ENCODE measurements at places on chromosomes 2 and 18. TPM values are rescaled to one million over a fixed set of nuclear protein-coding genes. Genes with fewer than 3 reads are reported as not detected.

GRCh38 chr2:207494137-207494536, 35.6 kb upstream of the CREB1 start:
- no peak for DNase-seq

DNA sequence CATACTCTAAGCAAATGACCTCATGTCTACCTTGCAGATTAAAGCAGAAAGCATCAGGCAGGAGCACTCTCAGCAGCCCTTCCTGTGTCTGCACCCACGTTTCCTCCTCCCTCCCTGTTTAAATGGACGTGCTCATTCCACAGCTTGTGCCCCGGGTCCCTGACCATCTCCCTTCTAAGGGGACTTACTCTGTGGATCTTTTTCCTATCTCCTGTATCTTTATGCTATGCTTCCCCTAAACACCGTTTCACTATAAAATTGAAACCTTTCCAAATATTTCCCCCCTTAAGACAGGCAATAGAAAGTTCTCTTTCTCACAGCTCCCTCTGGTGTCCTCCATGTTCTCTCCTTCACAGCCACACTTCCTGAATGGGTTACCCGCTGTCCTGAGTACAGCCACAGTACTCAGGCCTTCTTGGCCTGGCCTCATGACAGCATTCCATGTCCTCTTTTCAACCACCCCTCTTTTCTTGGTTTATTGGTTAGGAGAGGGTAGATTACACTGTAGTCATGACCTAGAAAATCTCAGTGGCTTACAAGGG, 41.1 kb downstream of the TMEM185B start:
- no peak for DNase-seq

DNA sequence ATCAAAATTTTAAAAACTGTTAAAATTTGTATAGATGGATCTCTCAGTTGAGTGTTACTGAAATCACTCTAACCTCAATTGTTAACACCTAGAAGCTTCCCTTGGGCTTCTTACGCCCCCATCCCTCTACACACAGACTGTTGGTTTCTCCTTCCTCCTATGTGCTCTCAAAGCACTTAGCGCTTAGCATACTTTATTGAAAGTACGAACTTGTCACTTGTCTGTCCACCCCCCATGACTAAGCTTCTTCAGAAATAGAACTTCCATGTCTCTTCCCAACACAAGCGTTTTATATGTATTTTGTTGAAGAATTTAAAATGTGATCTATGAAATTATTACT, 441 bp downstream of the MPHOSPH10 start:
- no peak for DNase-seq

GRCh38 chr2:215419769-215420470, 15.9 kb downstream of the FN1 start:
- DNase-seq = no peak

DNA sequence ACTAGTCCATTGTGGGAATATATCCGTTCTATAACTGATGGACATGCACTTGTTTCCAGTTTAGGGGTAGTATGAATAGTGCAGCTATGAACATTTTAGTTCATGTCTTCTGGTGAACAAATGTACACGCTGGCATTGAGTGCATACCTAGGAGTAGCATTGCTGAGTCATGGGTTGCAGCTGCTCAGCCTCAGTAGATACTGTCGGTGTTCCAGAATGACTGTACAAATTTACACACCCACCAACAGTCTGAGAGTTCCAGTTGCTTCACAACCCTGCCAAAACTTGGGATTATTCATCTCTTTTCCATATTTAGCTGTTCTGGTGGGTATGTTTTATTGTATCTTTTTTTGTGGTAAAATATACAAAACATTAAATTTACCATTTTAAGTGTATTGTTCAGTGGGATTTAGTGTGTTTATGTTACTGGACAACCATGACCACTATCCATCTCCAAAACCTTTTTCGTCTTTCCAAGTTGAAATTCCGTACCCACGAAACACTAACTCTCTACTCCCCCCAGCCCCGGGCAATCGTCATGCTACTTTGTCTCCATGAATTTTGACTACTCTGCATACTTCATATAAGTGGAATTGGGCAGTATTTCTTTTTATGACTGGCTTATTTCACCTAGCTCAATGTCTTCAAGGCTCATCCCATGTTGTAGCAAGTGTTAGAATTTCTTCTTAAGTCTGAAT, 281.0 kb downstream of the PRKCE start:
- no peak for DNase-seq

- DNase-seq = no peak
These were observed 363.4 kb upstream of the SOX11 start for GRCh38 chr2:5328826-5329225.

- DNase-seq = no peak
These were observed 19.3 kb downstream of the CTAGE1 start for GRCh38 chr18:22398464-22398863.

DNA sequence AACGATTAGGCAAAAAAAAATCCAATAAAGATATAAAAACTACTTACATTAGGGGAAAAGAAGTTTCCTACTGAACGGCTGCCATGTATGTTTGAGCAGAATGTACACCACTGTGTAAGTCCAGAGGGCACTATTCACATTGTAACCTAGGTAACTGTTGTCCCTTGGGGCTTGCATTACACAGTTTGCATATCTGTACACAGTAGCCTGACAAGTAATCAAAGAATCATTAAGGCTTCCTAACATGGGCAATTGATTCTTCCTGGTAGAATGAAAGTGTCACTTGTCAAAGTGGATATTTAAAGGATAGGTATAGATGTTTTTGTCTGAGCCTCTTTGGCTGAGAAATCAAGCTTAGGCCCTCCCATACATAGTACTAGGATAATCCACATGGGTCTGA, 39.1 kb downstream of the PLEK start:
- DNase-seq = no peak

DNA sequence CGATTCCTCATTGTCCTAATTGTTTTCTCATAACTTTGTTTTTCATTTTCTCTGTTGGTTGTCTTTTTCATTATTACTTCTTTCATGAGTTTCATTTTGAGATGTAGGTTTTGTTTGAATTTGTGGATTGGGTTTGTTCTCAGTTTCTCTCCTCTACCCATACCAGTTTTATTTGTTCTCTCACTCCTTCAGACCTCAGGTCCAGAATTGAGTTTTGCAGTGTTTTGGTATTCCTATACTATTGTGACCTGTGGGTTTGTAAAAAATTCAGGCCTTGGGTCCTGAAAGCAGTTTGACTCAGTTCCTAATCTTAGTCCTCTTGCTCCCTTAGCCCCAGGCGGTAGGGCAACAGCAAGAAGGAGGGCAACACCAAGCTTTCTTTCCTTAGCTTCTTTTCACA, 28.3 kb upstream of the UBE2E3 start:
- no peak for DNase-seq

GRCh38 chr2:26941486-26941885, 29.0 kb upstream of the MAPRE3 start:
- no peak for DNase-seq

DNA sequence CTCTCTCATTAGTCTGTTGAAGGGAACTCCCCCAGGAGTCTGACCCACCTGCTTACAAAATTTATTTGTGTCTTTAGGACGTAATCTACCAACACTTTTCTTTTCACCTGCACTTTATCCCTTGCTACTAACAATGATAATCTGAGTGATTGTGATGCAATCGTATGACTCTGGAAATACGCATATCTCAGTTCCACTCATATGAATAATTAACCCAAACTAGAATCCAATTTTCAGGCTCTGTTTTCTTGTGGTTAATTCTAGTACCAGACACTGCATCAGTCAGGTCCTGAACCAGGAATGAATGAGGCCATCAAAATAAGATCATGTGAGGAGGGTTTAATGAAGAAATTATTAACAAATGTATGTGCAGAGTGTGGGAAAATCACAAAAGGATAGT, 158.4 kb upstream of the SRD5A2 start:
- DNase-seq = no peak

- no peak for DNase-seq
These were observed 624.9 kb upstream of the FANCL start for GRCh38 chr2:58866040-58866439.

DNA sequence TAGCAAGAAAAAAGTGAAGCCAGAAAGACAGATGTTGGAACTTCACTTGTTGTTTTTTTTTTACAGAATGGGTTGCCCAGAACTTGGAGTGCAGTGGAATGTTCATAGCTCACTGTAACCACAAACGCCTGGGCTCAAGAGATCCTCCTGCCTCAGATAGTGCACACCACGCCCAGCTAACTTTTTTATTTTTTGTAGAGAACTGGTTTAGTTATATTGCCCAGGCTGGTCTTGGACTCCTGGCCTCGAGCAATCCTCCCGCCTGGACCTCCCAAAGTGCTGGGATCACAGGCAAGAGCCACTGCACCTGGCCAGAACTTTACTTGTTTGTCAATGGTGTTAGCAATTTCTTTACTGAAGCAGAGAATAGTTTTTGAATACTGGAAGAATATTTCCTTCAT, 11.9 kb upstream of the ASPRV1 start:
- peak; percentile 28 for DNase-seq

- no peak for DNase-seq
These were observed 24.2 kb downstream of the RHBDD1 start for GRCh38 chr2:226860087-226860486.

DNA sequence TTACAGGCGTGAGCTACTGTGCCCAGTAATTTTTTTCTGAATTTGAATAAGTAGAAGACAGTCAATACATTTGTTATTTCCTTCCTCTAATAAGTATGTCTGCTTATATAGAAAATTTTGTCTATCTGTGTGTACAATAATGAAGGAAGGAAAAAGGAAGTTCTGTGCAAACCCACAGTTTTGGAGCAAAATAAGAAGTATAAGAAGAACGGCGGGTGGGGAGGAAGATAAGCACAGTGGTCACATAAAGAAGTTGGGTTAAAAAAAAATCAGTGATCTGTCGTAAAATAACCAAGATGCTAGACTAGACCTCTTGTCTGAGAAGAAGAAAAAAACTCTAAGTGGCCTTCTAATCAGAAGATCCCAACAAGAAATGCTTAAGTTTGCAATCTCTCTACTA, 20.2 kb downstream of the MGAT4A start:
- no peak for DNase-seq

GRCh38 chr2:80114812-80115211, 189.7 kb downstream of the LRRTM1 start:
- no peak for DNase-seq

- no peak for DNase-seq
These were observed 184.2 kb downstream of the PIEZO2 start for GRCh38 chr18:10965119-10965518.

- DNase-seq = peak; percentile 48
These were observed 1.1 kb downstream of the MAP3K20 start for GRCh38 chr2:173076581-173077345.

- DNase-seq = no peak
These were observed 26.7 kb upstream of the TGFA start for GRCh38 chr2:70580352-70580751.

DNA sequence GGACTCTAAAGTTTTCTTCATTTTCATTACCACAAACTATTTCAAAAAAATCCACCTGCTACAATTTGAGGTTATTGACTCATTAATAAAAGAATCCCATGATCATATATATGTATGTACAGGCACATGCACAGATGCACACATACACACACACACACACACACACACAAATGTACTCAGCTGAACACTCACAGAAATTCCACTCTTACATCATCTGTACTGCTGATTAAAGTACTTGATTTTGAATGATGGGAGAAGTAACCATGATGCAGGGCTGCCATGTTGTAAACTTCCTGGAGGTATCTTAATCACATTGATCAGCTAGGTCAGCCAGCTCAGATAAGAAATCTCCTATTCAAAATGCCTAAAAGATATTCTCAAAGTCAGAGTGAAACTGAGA, 1313.2 kb upstream of the NRXN1 start:
- no peak for DNase-seq

GRCh38 chr2:199992296-199992695, 36.9 kb downstream of the MAIP1 start:
- no peak for DNase-seq

GRCh38 chr2:20884829-20885228, 61.9 kb upstream of the LDAH start:
- DNase-seq = no peak

- DNase-seq = no peak
These were observed 52.5 kb upstream of the STAM2 start for GRCh38 chr2:152227969-152228592.

DNA sequence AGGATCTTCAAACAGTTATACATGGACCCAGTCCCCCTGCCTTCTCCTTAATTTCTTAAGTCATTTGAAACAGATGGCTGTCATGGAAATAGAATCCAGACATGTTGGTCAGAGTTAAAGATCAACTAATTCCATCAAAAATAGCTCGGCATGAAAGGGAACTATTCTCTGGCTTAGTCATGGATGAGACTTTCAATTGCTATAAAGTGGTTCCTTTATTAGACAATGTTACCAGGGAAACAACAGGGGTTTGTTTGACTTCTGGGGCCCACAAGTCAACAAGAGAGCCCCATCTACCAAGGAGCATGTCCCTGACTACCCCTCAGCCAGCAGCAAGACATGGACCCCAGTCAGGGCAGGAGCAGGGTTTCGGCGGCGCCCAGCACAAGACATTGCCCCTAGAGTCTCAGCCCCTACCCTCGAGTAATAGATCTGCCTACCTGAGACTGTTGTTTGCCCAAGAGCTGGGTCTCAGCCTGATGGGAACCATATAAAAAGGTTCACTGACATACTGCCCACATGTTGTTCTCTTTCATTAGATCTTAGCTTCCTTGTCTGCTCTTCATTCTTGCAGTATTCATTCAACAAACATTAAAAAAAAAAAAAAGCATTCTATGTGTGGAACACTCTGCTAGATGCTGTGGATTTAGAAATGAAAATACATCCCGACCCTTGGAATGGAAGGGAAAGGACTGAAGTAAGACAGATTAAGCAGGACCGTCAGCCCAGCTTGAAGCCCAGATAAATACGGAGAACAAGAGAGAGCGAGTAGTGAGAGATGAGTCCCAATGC, 4.6 kb downstream of the TTR start:
- DNase-seq = no peak

GRCh38 chr2:104654811-104655210, 199.1 kb upstream of the POU3F3 start:
- DNase-seq = peak; percentile 5

Gene FAP
- total RNA-seq = 16.7 TPM

Gene FBXO36
- total RNA-seq = 13.7 TPM

Gene CERKL
- total RNA-seq = not detected

Gene CAPN10
- 25.3 TPM for total RNA-seq

Gene C2orf72
- total RNA-seq = not detected

Gene STEAP3
- 15.0 TPM for total RNA-seq

Gene SLC25A52
- not detected for total RNA-seq

Gene KCNG2
- not detected for total RNA-seq

Data from thyroid gland (tissue), 4 donors.